ENCODE measurements at places on chromosomes 11 and 22. TPM values are rescaled to one million over a fixed set of nuclear protein-coding genes. Genes with fewer than 3 reads are reported as not detected.
A peak's percentile ranks its signal among the peaks of the same experiment; 100 is the strongest.

- no peak for DNase-seq
Observed at GRCh38 chr22:25621986-25622385, 57.5 kb downstream of the GRK3 start.

DNA sequence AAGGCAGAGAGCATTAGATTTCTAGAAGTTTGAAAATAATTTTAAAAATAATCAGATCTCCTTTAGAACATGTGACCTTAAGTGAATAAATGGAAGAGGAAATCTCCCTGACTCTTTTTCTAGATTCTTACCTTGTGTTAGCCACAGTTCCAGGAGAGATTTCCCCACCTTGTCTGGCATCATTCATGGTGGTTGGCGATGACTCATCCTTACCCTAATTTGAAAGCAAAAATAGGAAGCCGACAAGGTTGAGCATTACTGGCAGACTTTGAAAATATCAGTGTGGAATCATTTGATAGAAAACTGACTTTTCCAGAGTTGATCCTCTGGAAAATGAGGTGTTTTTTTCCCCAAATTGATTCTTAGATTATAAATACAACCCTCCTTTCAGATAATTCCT lies 48.1 kb downstream of the CNTN5 start:
- DNase-seq = no peak

DNA sequence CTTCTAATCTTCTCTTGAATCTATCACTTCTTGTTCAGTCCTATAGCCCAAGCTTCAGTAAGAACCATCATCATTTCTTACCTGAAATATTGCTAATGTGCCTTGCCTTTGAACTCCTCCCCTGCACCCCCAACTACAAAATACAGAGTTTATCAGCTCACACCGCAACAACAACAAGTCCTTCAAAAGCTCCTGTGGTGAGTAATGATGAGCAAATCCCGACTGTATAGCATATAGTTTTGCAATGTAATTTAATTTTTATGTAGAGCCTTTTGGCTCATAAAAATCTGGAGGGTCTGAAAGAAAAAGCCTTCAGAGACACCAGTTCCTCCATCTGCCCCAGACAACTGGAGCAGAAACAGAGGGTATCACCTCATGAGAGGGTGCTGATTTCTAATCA lies 124.7 kb downstream of the ARHGAP32 start:
- no peak for DNase-seq

DNA sequence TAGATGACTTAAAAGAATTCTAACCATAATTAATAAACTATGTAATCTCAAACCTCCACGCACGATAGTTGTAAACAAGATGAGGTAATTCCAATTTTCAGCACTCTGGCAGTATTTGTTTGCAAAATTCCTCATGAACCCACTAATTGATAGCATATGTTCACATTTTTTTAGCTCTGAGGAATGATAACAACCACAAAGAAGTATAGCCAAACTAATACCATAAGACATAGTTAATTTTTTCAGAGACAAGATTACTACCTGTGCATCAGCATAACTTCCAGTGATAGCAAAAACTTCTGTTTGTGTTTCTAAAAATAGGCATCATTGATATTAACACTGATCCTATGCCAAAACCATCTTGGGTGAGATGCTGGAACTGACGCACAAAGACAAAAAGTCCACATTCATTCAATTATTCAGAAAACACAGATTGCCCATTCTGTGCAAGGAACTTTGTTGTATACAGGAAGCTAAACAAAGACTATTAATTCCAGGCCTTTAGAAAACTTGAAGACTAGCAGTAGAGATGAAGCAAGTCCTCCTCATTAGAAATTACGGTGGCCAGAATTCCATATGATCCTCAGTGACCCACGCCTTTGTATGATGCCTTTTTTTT lies 57.7 kb downstream of the PDGFD start:
- no peak for DNase-seq

DNA sequence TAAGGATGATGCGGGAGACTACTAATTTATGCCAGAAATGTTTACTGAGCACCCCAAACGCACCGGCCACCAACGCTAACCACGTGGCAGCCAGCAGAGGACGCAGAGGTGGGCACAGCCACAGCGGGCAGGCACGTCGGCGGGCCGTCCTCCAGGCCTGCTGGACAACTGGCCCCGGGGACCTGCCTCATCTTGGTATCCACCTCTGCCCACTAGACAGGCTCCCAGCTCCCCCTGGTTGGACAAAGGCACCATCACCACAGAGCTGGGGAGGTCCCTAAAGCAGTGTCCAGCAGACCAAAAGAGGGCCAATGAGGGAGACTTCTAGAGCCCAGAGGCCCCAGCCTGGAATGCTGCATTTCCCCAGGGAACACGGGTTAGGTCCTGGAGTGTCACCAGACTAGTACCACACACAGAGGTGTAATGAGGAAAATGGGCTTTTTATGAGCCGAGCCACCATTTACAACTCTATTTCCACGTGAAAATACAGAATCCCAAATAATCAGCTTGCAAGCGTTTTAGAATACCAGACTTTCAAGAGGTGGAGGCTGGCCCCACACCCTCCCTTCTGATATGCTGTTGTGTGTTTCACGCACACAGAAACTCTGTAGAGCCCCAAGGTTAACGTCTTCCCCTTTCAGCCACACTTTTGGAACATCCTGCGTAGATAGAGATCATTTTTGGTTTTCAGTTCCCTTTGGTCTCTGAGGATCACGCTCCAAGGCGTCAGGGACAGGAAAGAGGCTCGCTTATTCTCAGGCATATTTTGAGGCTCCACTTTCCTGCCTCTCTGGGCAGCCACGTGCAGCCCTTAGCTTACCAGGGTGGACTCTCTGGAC lies 23.7 kb upstream of the BID start:
- DNase-seq = no peak

Gene TTLL12
- 17.9 TPM for total RNA-seq

DNA sequence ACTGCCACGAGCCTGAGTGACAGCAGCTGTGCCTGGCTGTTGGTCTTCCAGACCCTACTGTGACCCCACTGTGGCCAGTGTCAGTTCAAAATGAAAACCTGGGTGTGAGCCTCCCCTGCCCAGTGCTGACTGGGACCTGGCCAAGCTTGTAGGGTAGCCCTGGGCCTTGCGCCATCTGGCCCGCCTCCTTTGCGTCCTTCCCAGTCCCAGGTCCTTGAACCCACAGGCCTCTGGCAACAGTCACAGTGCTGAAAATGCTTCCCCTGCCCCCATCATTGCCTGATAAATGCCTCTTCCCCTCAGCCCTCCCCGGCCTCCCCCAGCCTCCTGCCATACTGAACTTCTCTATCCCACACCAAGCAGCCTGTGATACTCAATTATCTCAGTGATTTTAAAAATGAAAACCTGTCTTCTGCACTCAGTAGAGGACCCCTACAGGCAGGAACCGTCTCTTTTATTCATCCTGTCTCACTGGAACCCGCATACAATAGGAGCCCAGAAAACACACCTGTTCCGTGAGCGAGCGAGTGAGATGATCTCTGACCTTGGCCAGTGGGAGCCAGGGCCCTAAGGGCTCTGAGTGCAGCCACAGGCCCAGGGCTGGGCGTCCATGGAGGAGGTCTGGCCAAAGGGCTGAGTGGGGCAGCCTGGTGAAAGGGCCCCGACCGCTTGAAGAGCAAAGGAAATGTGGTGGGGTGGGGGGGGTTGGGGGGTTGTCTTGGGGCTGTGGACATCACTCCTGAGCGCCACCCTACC lies 49.7 kb upstream of the TTLL12 start:
- DNase-seq = no peak

GRCh38 chr11:73971175-73971719 lies 11.4 kb downstream of the UCP2 start:
- no peak for DNase-seq

Gene TMEM25
- total RNA-seq = 4.2 TPM

GRCh38 chr11:8733852-8734251 lies 51.3 kb downstream of the RPL27A start:
- DNase-seq = no peak

DNA sequence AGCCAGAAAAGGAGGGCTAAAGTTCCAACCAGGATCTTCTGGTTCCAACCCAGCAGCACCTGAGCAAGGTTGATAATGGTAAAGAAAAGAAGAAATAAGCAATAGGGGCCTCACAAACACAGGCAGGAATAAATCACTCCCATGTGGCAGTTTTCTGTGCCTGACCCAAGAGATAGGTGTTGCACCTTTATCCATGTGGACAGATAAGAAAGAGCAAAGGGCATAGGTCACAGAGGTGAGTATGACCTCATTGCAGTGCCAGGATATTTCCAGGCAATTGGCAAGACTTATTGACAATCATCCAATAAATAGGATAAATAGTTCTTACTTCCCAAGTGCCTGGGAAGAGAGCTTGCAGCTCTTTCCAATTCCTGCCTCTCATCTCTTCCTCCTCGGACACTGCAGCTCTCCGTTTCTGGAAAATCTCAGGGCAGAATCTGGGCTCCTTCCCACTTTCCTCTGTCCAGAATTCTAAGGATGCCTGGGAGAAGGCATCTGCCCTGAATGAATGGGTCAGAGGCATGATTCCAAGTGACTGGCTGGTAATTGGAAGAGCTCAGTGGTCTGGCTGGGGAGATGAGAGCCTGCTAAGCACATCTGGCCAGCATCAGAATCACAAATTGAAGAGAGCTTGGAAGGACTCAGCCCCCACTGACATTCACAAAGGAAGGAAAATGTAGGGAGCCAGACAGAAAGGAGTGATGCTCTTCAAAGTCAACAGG lies 14.5 kb upstream of the LRRC55 start:
- no peak for DNase-seq

- DNase-seq = no peak
Observed at GRCh38 chr11:110379261-110379660, 50.5 kb upstream of the FDX1 start.

Gene SRPRA
- total RNA-seq = 130 TPM

GRCh38 chr22:49323751-49324415 lies 503.8 kb downstream of the BRD1 start:
- DNase-seq = no peak

DNA sequence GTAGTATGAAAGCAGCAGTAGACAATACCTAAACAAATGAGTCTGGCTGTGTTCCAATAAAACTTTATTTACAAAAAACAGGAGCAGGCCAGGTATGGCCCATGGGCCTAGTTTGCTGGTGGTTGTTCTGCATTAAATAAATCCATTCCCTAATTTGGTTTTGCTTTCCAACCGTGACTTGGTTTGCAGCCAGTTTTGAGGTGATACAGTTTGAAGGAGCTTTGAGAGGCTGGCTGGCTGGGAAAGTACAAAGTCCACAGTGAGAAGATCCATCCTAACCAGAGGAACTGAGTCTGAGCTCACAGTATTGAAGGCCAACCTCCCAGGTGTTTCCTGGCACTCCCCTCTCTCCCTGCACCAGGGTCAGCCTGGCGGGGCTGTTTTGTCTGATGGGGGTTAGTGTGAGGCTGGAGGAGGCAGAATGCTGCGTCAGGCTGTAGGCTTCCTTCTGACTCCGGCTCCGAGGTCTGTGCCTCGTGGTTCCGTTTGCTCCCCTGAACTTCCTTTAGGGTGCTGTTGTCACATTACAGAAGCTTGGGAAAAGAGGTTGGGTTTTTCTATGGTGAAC lies 129.5 kb downstream of the MICAL2 start:
- no peak for DNase-seq

GRCh38 chr11:123125169-123125568 lies 63.2 kb upstream of the HSPA8 start:
- DNase-seq = no peak

GRCh38 chr11:14742849-14743559 lies 99.4 kb downstream of the PDE3B start:
- no peak for DNase-seq

- no peak for DNase-seq
Observed at GRCh38 chr11:77441426-77441825, 32.5 kb downstream of the PAK1 start.

Gene GAB4
- total RNA-seq = not detected

DNA sequence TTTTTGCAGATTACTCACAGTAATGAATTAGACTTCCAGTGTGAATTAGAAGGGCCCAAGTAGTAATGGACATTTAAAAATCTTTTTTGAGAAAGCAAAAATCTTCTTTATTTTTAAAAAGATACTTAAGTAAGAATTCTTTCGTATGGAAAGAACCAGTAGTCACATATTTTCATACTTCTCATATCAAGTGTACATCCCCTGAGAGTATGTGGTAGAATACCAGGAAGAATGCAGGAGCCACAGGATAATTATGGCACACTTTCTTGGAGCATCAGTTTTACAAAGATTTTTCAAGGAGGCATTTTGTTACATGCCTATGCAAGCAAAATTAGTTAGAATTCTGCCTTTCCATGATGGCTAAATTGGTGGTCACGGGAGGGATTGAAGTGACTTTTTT lies 28.1 kb downstream of the POLD3 start:
- DNase-seq = no peak

GRCh38 chr11:64430645-64431044 lies 71.7 kb downstream of the RPS6KA4 start:
- DNase-seq = no peak

Gene CDC45
- total RNA-seq = 32.2 TPM

Gene OR51E2
- not detected for total RNA-seq

GRCh38 chr11:36033082-36033751 lies 89.4 kb downstream of the LDLRAD3 start:
- no peak for DNase-seq

DNA sequence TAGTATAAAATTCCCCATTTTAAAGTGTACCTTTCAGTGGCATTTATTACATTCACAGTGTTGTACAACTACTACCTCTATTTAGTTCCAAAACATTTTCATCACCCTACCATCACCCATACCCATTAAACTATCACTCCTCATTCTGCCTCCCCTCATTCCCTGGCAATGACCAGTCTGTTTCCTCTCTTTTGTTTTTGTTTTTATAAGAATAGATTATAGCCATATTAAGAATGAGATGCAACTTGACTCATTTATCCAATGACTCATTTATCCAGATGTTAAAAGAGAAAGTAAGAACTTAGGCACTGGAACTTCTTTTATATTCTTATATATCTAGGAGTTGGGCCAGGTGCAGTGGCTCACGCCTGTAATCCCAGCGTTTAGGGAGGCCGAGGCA lies 156.3 kb downstream of the FAT3 start:
- peak; percentile 47 for DNase-seq

GRCh38 chr11:61718046-61718531 lies 34.3 kb upstream of the MYRF start:
- DNase-seq = no peak

GRCh38 chr11:25758145-25758661 lies 573.7 kb upstream of the ANO3 start:
- no peak for DNase-seq

DNA sequence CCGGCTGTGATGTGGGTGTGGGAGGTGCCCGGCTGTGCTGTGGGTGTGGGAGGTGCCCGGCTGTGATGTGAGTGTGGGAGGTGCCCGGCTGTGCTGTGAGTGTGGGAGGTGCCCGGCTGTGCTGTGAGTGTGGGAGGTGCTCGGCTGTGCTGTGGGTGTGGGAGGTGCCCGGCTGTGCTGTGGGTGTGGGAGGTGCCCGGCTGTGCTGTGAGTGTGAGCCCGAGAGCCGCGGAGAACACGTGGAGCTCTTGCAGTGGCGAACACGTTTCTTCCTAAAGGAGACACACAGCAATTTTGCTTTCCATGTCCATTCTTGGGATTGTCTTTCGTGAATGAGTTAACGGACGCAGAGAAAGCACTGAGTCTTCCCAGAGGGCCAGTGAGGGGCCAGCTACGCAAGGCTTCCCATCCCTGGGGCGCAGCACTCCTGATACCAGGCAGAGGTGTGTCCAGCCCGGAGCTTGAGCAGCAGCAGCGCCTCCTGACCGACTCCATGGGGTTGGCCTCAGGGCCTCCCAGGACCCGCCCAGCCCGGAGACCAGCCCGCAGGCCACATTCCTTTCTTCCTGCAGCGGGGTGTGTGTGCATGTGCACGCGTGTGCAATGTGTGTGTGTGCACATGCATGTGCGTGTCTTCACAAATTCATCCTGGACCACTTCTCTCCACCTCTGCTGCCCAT lies 245.0 kb upstream of the B3GAT1 start:
- no peak for DNase-seq

GRCh38 chr11:6482441-6482840 lies 1.1 kb downstream of the TIMM10B start:
- DNase-seq = no peak

Gene OR51I1
- total RNA-seq = not detected
